SHP77 treated with DMSO at 0.1 percent for 48 hours (cell line): ENCODE measurements at places on chromosomes 12 and 14.

- DNase-seq = no peak
These were observed 137.4 kb downstream of the BCL11B start for GRCh38 chr14:99134516-99135046.

- DNase-seq = no peak
These were observed 156.5 kb upstream of the RPH3A start for GRCh38 chr12:112635036-112635435.

DNA sequence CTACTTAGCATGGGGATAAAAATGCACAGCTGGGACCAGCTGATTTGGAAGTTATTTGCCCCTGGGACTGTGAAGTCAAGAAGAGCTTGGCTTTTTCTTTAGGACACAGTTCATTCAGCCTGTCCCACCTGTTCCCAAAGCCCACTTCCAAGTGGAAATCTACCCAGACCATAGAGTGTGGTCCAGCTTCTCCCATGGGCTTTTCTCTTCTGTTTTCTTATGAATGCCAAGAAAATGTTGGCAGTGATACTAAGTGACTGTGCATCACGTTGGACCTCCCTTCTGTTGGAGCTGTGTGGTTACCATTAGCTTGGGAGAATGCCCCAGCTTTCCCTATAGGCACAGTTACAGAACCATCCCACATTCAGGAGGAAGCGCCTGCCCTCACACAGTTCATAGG lies 89.4 kb downstream of the NT5DC3 start:
- no peak for DNase-seq

- DNase-seq = no peak
These were observed 132.7 kb downstream of the MSRB3 start for GRCh38 chr12:65411171-65411570.

- DNase-seq = no peak
These were observed 121.8 kb downstream of the SLC38A6 start for GRCh38 chr14:61102549-61103466.

DNA sequence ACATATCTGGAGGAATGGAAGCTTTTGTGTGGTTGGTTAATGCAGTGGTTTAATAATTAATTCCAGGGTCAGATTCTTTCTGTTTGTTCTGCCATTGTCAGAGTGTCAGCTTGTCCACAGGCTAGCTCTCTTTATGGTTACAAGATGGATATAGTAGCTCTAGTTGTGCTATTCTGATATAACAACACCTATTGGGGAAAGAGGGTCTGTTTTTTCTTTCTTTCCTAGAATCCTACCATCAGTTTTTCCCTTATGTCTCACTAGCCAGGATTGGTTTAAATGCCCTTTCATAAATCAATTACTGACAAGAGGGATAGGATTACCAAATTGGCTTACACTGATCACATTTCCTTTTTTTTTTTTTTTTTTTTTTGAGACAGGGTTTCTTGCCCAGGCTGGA lies 27.8 kb downstream of the CNOT2 start:
- DNase-seq = no peak
